ENCODE measurements at places on chromosomes 2 and 18. TPM values are rescaled to one million over a fixed set of nuclear protein-coding genes. Genes with fewer than 3 reads are reported as not detected.

DNA sequence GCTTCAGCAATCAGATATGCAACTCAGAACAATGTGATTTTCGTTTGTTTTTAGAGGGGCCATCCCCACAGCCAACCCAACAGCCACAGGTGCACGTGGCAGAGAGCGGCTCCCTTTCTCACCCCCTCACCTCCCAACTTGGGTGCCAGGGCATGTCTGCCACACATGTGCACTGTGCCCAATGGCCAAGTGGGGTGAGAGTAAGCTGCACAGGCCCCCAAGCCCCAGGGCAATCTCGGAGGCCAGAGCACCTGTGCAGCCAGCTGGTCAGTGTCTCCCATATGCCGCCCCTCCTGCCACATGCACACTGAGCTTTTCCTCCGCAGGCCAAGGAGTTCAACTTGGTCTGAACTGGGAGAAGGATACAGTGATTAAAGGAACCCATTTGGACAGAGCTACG, 1130.2 kb downstream of the DSC3 start:
- no peaks in the 10 kb centered on the region for H3K4me1 ChIP-seq
- DNase-seq, result peak; percentile 14
- H3K36me3 ChIP-seq, result no peaks in the 10 kb centered on the region
- H3K27me3 ChIP-seq, result no peaks in the 10 kb centered on the region

- DNase-seq, result no peak
- H3K27me3 ChIP-seq, result no peaks in the 10 kb centered on the region
Measured at GRCh38 chr2:135063210-135063609, 11.1 kb downstream of the RAB3GAP1 start.

DNA sequence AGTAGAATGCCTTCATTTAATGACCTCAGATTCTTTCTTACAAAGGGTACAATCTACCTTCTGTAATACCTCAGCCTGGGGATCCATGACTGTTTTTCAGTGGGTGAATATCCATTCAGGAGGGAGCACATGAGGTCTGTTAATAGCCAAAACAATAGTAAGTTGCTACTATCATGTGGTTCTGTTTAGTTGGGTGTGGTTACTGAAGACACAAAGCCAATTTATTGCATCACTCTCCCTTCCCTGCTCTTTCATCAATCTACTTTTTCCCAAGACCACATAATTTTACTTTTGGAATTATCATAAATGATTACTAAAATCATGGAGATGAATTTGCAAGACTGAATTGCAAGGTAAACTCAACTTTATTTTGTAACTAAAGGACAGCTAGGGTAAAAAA, 254.2 kb downstream of the GALNT13 start:
- H3K27me3 ChIP-seq, result no peaks in the 10 kb centered on the region
- no peaks in the 10 kb centered on the region for H3K36me3 ChIP-seq
- no peaks in the 10 kb centered on the region for H3K4me1 ChIP-seq

GRCh38 chr2:238851761-238852160, 3.9 kb downstream of the TWIST2 start:
- no peak overlapping the region for H3K4me3 ChIP-seq
- no peaks in the 10 kb centered on the region for H3K36me3 ChIP-seq
- no peak for DNase-seq
- H3K27me3 ChIP-seq, result no peaks in the 10 kb centered on the region

GRCh38 chr2:158781353-158781961, 13.7 kb upstream of the DAPL1 start:
- H3K27ac ChIP-seq, result peak overlapping the region; percentile 69
- peaks cover 16% of the 10 kb centered on the region for H3K4me1 ChIP-seq
- no peaks in the 10 kb centered on the region for H3K36me3 ChIP-seq
- no peak overlapping the region for H3K4me3 ChIP-seq

GRCh38 chr18:72197591-72197990, 346.6 kb downstream of the CBLN2 start:
- H3K27me3 ChIP-seq, result no peaks in the 10 kb centered on the region
- H3K27ac ChIP-seq, result no peak overlapping the region
- no peaks in the 10 kb centered on the region for H3K4me1 ChIP-seq
- peak; percentile 6 for DNase-seq

Gene KCNG2
- total RNA-seq, result not detected

DNA sequence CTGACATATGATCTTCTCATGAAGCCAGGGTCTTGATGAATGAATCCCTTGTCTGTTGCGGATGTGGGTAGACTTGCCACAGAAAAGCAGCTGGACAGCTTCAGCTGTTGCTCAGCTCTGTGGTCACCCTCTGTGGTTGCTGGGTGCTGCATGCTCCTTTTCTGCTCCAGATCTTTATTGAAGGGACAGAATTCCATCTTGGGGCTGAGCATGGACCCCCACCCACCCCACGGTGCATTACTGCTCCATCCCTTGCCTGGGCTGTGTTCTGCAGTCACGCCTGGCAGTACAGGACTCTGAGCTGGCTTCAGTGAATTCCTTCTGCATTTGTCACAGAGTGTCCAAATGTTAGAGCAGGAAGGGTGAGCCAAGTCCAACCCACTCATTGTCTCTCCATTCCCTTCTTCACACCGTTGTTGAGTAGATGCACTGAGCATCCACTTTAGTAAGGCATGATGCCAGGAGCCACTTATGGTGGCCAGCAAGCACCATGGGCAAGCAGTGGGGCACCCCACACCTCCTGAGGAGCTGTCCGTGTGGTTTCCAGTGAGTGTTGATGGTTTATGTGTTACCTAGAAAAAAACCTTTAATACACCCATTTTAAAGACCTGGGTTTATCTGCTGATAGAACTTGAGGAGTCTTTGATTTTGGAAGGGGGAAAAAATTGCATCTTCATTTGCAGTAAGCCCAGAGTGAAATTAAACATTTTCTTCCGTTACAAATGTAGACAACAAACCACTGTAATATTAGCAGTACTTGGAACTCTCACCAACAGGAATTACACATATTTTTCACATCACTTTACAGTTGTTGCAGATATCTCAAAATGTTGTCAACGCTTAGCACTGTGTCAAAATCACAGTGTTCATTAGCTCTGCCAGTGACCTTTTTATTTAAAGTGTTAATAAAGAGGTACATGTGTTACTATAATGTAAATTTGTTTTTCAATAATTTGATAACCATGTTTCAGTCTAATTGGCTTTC, 14.7 kb upstream of the ITGB6 start:
- H3K36me3 ChIP-seq, result no peaks in the 10 kb centered on the region
- H3K27me3 ChIP-seq, result no peaks in the 10 kb centered on the region
- H3K4me3 ChIP-seq, result peak overlapping the region; percentile 26
- peaks cover 25% of the 10 kb centered on the region for H3K4me1 ChIP-seq

Gene CHRND
- total RNA-seq, result not detected

DNA sequence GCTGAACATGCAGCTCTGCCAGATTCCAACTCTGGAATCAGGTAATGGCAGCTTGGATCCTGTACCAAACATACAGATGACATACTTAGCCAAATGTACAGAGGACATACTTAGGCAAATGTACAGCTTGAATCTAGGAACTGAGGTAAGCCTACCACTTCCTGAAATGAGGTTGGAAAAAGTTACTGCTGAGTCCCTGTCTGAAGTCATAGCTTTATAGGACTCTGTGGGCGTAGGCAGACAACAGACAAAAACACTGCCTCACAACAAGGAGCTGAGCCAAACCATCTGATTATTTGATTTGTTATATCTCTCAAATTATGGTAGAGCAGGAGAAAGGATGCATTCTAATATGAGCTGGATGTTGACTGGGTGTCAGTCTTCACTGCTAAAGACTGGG, 290.2 kb upstream of the TCF4 start:
- no peak overlapping the region for H3K4me3 ChIP-seq
- DNase-seq, result no peak
- peak overlapping the region; percentile 54 for H3K27ac ChIP-seq
- H3K27me3 ChIP-seq, result no peaks in the 10 kb centered on the region

Gene RTP5
- total RNA-seq, result not detected

Gene PLB1
- total RNA-seq, result 0.36 TPM

Gene DUSP2
- total RNA-seq, result 3.3 TPM

Gene TMEM18
- total RNA-seq, result 15.0 TPM

Gene RND3
- total RNA-seq, result 298 TPM

DNA sequence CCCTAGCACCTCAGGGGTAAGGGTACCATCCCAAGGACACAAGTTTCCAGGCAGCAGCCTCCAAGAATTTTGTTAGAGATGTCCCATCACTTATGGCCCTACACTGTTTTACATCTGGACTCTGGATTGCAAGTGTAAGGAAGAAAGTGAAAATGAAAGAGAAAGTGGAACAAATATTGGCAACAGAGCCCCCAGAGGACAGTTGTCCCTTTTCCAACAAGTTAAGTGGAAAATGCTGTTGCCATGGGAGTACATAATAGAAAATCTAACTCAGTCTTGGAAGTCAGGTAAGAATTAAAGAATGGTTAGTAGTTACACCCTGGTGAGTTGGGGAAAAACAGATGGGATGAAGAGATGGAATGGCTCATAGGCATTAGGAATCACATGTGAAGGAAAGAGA, 50.6 kb downstream of the TTC21B start:
- H3K36me3 ChIP-seq, result peaks cover 8% of the 10 kb centered on the region
- H3K4me1 ChIP-seq, result peaks cover 7% of the 10 kb centered on the region
- H3K27ac ChIP-seq, result no peak overlapping the region
- H3K27me3 ChIP-seq, result no peaks in the 10 kb centered on the region

Gene UGT1A8
- not detected for total RNA-seq

DNA sequence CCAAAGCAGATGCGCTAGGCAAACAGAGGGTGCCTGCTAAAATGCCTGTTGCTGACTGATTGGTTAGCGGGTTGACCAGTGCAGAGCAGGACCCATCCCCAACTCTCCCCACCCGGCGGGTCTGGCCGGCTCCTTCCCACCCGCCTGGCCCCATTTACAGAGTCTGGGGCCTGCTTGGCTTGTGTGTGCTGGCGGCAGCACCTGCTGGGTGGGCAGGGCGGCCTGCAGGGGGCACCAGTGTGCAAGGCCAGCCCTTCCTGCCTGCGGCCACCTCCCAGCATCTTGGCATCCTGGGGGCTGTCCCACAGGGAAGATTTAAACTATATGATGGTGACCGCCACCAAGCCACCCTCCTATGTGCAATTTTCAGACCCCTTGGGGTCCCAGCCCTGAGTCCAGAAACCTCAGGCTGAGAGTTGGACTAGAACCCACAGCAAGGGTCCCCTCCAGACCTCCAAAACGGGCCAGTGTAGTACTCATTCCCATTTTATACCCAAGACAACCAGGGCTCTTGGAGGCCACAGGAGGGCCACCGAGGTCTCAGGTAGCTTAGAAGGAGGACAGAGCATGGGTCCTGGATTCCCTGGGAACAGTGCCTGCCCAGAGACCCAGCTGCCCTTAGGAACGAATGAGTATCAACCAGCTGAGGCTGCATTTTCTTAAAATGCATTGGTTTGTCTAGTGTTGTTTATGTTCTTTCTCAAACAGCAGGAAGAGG, 173.6 kb downstream of the SMAD7 start:
- H3K27me3 ChIP-seq, result no peaks in the 10 kb centered on the region
- H3K36me3 ChIP-seq, result peaks cover 14% of the 10 kb centered on the region
- peak overlapping the region; percentile 42 for H3K27ac ChIP-seq
- H3K4me1 ChIP-seq, result peaks cover 47% of the 10 kb centered on the region
- no peak overlapping the region for H3K4me3 ChIP-seq

DNA sequence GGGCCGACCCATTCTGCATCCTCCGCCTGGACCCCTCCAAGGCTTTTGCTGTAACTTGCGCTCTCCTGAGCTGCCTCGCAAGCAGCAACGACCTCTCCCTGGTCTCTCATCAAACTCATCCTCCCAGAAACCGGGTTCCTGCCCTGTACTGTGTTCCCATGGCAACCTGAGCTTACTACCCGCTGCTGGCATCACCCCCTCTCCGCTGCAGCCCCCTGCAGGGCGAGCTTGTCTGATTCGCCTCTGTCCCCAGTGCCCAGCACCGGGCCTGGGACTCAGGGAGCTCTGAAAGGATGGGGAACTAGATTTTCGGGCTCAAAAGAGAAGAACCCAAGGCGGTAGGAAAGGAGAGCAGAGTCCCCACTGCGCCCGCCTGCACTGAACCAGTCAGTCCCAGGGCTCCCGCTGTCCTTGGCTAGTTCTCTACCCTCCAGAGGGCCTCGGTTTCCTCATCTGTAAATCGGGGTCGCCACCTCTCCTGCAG, 463 bp downstream of the HS1BP3 start:
- H3K27ac ChIP-seq, result peak overlapping the region; percentile 85
- H3K4me1 ChIP-seq, result peaks cover 15% of the 10 kb centered on the region
- H3K4me3 ChIP-seq, result peak overlapping the region; percentile 89
- peak; percentile 97 for DNase-seq

GRCh38 chr18:55996717-55997116, 408.7 kb upstream of the TCF4 start:
- H3K36me3 ChIP-seq, result no peaks in the 10 kb centered on the region
- H3K4me3 ChIP-seq, result peak overlapping the region; percentile 54
- DNase-seq, result no peak
- H3K4me1 ChIP-seq, result peaks cover 26% of the 10 kb centered on the region
- no peaks in the 10 kb centered on the region for H3K27me3 ChIP-seq

Gene TLX2
- total RNA-seq, result under 0.01 TPM

- no peak overlapping the region for H3K4me3 ChIP-seq
- H3K4me1 ChIP-seq, result no peaks in the 10 kb centered on the region
- no peaks in the 10 kb centered on the region for H3K27me3 ChIP-seq
- H3K27ac ChIP-seq, result no peak overlapping the region
Measured at GRCh38 chr2:224062481-224063297, 23.6 kb upstream of the SERPINE2 start.

Gene PLEKHB2
- total RNA-seq, result 63.9 TPM

Gene UGT1A3
- total RNA-seq, result not detected

GRCh38 chr2:86765310-86765695, 25.4 kb downstream of the CD8A start:
- H3K4me1 ChIP-seq, result no peaks in the 10 kb centered on the region
- H3K4me3 ChIP-seq, result no peak overlapping the region
- H3K27ac ChIP-seq, result no peak overlapping the region
- DNase-seq, result no peak

DNA sequence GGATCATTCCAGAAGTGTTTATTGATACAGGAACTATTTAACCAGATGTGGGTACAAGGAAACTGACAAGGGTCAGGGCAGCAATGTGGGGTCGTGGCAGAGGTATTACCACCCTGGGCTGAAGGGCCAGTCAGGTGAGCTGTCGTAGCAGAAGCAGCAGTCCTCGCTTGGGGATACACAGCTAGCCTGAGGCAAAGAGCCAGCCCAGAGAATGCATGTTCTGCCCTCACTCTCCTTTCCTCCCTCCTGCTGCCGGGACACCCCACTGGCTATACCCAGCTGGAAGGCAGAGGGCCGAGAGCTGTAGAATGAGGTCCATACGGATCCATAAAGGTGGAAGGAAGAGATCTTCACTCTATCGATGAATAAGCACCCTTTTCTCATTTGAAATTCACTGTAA, 32.2 kb upstream of the GBX2 start:
- H3K27ac ChIP-seq, result no peak overlapping the region
- DNase-seq, result no peak
- no peaks in the 10 kb centered on the region for H3K27me3 ChIP-seq

Gene PPP1R1C
- total RNA-seq, result 0.29 TPM

Gene AOX1
- total RNA-seq, result 76.4 TPM

Gene IMPA2
- total RNA-seq, result 11.2 TPM

DNA sequence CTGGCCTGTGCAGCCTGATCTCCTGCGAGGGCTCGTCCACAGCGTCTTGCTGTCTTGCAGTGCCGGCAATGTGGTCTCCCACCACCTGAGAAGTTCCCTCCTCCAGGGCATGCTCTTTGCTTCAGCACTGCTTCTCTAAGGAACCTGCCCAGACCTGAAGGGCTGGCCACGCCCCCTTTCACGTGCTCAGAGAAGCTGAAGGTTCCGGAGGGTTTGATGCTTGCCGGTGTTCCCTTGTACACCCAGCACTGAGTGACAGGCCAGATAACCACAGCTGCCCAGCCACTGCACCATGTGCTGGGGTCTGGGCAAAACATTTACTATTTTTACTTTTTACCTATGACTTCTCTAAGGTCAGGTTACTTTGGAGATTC, 1.7 kb upstream of the POLR2D start:
- peaks cover 7% of the 10 kb centered on the region for H3K4me1 ChIP-seq
- peaks cover 19% of the 10 kb centered on the region for H3K36me3 ChIP-seq
- no peak for DNase-seq
- H3K27ac ChIP-seq, result no peak overlapping the region
- H3K4me3 ChIP-seq, result no peak overlapping the region
- no peaks in the 10 kb centered on the region for H3K27me3 ChIP-seq

All from osteoblast (primary cell).